Activated effector memory CD4-positive, alpha-beta T cell treated with Interleukin-2 at 50 U/mL for 16 hours (primary cell): ENCODE measurements at places on chromosomes 5 and 9.

GRCh38 chr5:124079062-124079461, 567.1 kb downstream of the CSNK1G3 start:
- DNase-seq: no peak

GRCh38 chr5:5784101-5784500, 361.6 kb downstream of the ICE1 start:
- no peak for DNase-seq

DNA sequence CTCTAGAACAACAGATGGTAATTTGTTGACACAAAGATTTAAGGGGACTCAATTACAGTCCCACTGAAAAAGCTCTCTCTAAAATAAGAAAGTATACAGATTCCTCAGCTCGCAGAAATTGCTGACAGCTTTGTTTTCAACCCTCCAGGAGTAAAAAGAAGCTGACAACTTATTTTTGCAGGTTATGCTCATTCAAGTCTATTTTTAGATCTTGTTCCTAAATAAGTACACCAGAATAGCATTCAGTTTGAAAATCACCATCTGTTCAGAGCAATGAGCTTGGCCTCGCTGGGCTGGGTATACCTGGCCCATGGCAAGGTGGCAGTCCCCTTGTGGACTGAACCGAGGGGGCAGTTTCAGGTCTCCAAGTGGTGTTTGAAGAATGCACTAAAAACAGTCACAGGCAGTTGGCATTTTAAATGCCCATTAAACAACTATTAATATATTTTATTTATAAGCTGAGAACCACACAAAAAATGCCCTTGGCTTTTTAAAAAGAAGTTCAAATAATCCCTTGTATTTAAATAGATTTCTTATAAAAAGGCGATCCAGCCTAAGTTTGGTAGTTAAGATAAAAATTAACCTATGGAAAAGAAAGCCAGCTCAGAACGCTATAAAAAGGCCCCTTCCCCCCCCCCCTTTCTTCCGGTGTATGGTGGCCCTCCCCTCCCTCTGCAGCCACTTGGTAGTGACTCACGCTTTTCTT, 169.2 kb downstream of the AUH start:
- DNase-seq: no peak

- DNase-seq: no peak
Observed at GRCh38 chr5:139951296-139951924, 91.7 kb downstream of the NRG2 start.

GRCh38 chr5:33772380-33772897, 119.4 kb downstream of the ADAMTS12 start:
- DNase-seq: no peak

DNA sequence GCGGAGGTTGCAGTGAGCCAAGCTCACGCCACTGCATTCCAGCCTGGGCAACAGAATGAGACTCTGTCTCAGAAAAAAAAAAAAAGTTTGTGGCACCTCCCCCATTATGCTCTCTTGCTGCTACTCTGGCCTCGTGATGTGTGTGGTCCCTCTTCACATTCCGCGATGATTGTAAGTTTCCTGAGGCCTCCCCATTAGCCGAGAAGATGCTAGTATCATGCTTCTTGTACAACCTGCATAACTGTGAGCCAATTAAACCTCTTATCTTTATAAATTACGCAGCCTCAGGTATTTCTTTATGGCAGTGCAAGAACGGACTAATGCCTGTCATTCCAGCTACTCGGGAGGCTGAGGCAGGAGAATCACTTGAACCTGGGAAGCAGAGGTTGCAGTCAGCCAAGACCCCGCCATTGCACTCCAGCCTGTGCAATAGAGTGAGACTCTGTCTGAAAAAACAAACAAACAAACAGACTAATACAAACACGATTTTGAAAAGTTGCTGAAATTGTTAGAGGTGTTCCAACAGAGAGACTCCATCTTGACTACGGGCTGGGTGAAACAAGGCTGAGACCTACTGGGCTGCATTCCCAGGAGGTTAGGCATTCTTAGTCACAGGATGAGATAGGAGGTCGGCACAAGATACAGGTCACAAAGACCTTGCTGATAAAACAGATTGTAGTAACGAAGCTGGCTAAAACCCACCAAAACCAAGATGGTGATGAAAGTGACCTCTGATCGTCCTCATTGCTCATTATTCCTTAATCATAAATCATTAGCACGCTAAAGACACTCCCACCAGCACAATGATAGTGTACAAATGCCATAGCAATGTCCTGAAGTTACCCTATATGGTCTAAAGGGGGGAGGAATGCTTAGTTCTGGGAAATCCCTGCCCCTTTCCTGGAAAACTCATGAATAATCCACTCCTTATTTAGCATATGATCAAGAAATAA, 8.3 kb upstream of the AFF4 start:
- no peak for DNase-seq

GRCh38 chr9:71895955-71896354, 15.0 kb downstream of the ABHD17B start:
- DNase-seq: no peak

GRCh38 chr9:15249981-15250380, 57.0 kb downstream of the TTC39B start:
- DNase-seq: no peak
